Left lobe of liver (tissue), 2 donors: ENCODE measurements at places on chromosomes 12 and 14.

GRCh38 chr12:75712223-75712622 lies 200.8 kb upstream of the KRR1 start:
- DNase-seq: no peak

DNA sequence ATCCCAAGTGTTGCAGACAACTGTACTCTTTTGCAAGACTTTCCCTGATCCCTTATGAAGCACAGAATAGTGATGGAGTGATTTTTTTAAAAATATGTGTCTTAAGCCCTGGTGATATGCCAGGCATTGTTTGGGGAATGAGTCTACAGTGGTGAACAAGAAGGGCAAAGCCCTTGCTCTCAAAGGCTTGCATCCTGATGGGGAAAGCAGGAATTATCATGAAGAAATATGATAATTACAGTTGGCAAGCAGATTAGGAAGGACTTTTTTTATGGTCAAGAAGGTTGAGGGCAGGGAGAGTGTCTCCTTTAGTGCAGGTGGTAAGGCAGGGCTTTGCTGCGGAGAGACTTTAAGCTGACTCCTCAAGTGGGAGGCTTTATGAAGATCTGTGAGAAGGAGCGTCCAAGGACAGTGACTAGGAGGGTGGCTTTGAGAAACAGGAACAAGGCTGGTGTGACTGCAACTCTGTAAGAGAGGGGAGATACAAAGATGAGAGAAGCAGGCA lies 100.2 kb downstream of the SYNE2 start:
- no peak for DNase-seq

GRCh38 chr12:90909069-90909770 lies 45.8 kb downstream of the CCER1 start:
- DNase-seq: no peak

DNA sequence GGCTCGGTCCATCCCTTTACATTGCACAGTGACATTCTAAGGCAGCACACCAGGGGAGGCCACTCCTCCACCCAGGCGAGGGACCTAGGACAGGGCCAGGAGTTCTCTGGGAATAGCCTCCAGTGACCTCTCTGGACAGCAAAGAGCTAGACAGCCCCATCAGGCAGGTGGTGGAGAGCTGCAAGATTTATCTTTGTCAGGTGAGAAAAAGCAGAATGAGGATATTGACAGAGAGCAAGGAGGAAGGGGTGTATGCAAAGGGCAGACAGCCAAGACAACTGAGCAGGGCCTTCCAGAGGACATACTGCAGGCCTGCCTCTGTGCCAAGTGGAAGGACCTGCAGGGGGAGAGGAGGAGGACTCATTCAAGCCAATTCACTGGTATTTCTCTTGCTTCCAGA lies 112.4 kb upstream of the MAX start:
- peak; percentile 11 for DNase-seq

DNA sequence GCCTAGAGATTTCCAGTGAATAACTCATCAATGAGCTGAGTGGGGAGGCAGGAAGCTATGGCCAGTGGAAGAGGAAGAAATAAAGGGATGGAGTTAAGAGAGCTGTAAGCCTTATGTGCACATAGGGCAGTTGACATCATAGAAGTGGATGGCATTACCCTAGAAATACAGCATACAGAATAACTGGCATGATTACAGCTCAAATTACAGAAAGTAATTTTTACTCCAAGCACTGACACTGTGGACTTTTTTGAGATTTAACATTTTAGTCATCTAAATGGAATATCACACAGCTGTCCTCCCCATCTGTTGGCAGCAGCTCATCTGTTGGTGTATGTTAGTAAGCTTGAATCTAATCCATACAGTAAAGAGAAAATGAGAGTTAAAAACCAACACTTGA lies 5.4 kb upstream of the IPO8 start:
- DNase-seq: no peak

- no peak for DNase-seq
Measured at GRCh38 chr12:44696542-44696941, 179.6 kb downstream of the NELL2 start.

DNA sequence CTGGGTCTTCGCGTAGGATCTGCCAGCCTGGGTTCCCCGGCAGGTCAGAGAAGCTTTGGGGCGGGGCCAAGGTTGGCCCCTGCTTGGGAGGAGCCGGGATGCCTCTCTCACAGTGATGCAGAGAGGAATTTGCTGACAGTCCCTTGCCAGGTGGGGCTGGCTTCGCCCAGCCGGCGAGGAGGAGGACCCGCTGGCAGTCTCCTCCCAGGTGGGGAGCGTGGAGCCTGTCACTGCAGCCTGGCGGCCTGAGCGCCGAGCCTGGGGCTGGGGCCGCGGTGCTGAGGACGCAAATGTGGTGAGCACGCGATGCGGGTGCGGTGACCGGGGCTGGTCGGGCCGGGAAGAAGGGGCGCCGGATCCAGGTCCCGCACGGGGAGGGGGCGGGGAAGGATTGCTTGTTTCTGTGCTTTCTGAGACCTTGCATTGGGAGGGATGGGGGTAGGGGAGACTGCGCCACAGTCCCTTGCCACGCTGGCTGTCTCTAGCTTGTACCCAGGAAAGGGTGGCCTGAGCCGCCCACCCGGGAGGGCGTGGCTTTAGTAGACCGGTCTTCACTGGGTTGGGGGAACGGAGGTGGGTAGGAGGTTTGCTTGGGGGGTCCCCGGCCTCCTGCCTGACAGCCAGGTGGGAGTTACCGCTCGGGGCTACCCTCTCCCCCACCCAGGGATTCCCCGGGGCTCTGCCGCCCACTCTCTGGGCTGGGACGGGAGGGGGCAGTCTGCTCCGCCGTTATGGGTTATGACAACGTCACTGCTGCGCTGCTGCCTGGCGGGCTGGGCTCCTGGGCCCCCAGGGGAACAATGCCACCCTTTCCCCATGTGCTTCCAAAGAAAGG lies at the start of gene TMEM63C:
Gene TMEM63C (plus strand): TSS at position 196 of the 835 bp plus-strand sequence. CDS start 37,016 bp downstream, outside the sequence.
- no peak for DNase-seq

- DNase-seq: no peak
Measured at GRCh38 chr14:97713023-97713422, 915.8 kb downstream of the VRK1 start.

GRCh38 chr12:123056053-123056452 lies 75.6 kb downstream of the ARL6IP4 start:
- no peak for DNase-seq

DNA sequence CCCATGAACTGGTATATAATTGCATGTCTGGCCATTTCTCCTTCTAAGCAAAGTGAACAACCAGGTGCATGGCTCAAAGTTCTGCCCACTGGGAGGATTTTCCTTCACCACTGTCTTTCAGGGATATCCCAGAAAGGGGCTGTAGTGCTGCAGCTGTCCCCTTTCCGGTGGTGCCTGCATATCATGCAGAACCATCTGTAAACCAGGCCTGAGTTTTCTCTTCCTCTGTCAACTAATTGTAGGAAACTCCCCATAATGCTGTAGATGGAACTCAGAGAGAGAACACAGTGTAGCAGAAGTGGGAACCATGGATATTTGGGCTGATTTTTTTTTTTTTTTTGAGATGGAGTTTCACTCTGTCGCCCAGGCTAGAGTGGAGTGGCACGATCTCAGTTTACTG lies 45.6 kb upstream of the CRY1 start:
- no peak for DNase-seq

DNA sequence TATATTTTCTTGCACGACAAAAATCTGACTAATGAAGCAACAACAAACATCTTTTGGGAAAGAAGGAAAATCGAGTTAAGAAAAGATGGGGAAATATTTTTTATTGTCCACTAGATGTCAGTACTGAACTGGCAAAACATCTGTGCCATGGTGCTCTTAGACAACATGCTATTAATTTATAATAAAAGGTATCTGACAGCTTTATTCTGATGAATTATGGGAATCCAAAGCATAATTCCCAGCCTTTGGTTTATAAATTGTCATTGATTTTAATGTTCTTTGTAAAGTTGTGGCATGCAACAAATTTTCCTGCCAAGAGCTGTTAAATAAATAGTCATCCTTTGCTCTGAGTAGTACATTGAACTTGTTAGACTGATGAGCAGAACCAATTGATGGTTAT lies 231.2 kb downstream of the ETNK1 start:
- DNase-seq: no peak

DNA sequence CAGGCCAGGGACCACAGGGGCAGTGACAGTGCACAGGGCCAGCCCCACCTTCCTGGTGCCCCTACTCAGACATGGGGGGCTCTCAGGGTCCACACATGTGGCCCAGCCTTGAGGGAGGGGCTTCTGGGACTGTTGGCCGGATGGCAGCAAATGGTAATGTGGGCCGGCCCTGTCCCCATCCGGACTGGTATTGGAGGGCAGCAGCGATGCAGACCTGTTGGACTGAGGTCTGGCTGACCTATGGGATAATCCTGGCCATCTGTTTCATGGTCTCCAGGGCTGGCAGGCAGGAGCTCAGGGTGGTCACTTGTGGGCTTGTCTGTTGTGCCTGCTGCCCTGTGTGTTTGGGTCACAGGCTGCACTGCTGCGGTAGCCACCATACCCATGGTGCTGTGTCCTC lies 387.5 kb downstream of the TMEM121 start:
- DNase-seq: no peak

- no peak for DNase-seq
Measured at GRCh38 chr14:47262801-47263200, 412.6 kb downstream of the MDGA2 start.

DNA sequence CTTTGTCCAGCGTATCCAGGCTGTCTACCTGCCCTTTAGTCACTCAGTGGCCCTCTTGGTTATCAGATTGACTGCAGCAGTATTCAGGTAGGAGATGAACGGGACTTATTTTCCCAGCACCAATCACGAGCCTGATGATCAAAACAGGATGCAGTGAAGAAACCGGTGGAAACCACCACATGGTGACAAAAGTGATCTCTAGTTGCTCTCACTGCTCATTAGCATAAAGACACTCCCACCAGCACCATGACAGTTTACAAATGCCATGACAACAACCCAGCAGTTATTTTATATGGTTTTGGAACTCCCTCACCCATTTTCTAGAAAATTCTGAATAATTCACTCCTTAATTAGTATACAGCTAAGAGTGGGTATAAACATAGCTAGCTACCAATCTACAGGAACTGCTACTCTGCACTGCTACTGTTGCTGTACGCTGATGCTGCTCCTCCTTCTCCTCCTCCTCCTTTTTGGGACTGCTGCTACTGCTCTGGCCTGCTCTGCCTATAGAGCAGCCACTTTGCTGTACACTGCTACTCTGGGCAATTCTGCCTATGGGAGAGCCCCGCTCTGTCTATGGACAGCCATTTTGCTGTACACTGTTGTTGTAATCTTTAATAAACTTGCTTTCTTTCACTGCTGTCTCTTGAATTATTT lies 142.5 kb upstream of the SSTR1 start:
- DNase-seq: no peak

- peak; percentile 56 for DNase-seq
Measured at GRCh38 chr12:3034067-3034750, 43.0 kb upstream of the TSPAN9 start.

GRCh38 chr14:59829469-59830337 lies 40.9 kb downstream of the RTN1 start:
- no peak for DNase-seq

GRCh38 chr12:108560752-108561719 lies at the start of gene SART3:
Gene SART3 (minus strand): TSS chr12:108561173. CDS start chr12:108561154, 19 bp downstream.
- peak; percentile 80 for DNase-seq

DNA sequence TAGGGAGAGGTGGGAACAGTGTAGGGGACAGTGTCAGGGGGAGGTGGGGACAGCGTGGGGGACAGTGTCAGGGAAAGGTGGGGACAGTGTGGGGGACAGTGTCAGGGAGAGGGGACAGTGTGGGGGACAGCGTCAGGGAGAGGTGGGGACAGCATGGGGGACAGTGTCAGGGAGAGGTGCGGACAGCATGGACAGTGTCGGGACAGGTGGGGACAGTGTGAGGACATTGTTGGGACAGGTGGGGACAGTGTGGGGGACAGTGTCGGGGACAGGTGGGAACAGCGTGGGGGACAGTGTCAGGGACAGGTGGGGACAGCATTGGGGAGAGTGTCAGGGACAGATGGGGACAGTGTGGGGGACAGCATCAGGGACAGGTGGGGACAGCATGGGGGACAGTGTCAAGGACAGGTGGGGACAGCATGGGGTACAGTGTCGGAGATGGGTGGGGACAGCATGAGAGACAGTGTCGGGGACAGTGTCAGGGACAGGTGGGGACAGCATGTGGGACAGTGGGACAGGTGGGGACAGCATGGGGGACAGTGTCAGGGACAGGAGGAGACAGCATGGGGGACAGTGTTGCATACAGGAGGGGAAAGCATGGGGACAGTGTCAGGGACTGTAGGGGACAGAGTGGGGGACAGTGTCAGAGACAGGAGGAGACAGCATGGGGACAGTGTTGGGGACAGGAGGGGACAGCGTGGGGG lies 139.0 kb downstream of the TMEM121 start:
- DNase-seq: no peak

- no peak for DNase-seq
Measured at GRCh38 chr12:6323340-6323994, 13.0 kb downstream of the PLEKHG6 start.

DNA sequence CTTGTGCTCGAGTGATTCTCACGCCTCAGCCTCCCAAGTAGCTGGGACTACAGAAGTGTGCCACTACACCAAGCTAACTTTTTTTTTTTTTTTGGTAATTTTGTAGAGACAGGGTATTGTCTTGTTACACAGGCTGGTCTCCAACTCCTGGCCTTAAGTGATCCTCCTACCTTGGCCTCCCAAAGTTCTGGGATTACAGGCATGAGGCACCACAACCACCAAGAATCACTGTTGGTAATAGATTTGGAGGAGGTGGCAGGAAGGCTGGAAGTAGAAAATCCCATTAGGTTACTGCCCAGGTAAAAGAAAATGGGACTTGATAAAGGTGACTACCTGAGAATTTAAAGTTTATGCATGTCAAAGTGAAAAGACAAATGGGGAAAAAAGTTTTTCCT lies 1.4 kb upstream of the CDCA4 start:
- DNase-seq: no peak

GRCh38 chr12:33724867-33725266 lies 285.2 kb upstream of the SYT10 start:
- no peak for DNase-seq

DNA sequence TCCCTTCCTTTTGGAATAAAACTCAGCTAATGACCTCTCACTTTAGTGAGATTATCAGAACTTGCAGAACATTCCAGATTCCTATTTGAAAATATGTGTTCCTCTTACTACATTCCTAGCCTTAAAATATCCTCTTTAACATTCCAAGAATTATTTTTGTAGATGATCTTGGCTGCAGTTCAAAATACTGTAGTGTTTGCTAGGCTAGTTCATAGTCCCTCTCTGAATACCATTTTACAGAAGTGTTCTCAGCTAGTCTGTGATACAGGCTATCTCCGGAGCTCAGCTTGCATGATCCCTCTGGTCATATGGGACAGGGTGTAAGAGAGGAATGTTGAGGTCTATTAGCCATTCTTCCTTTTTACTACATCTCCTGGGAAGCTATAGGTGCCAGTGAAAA lies 17.6 kb upstream of the GPR33 start:
- DNase-seq: no peak

GRCh38 chr14:64422756-64423155 lies 34.6 kb downstream of the MTHFD1 start:
- DNase-seq: no peak

GRCh38 chr14:58368956-58369355 lies 26.8 kb upstream of the TOMM20L start:
- no peak for DNase-seq

DNA sequence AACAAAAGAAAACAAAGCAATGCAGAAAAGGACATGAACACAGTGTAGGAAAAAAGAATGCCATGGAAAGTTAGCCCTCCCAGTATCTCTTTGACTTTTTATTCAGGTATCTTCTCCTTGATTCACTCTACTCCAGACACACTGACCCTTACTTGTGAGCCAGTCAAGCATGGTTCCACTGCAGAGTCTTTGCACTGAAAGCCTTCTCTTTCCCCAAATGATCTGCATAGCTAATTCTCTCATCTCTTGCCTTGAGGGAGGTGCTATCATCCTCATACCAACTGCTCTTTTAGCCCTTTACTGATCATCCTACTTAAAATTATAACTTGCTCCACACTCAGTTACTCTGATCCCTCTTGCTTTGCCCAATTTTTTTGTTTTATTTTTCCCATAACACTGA lies 101.2 kb upstream of the SLC16A7 start:
- no peak for DNase-seq
